ENCODE measurements at places on chromosomes 16 and 17.

- no peak for DNase-seq
Observed at GRCh38 chr16:68083861-68084503, 1.2 kb upstream of the NFATC3 start.

DNA sequence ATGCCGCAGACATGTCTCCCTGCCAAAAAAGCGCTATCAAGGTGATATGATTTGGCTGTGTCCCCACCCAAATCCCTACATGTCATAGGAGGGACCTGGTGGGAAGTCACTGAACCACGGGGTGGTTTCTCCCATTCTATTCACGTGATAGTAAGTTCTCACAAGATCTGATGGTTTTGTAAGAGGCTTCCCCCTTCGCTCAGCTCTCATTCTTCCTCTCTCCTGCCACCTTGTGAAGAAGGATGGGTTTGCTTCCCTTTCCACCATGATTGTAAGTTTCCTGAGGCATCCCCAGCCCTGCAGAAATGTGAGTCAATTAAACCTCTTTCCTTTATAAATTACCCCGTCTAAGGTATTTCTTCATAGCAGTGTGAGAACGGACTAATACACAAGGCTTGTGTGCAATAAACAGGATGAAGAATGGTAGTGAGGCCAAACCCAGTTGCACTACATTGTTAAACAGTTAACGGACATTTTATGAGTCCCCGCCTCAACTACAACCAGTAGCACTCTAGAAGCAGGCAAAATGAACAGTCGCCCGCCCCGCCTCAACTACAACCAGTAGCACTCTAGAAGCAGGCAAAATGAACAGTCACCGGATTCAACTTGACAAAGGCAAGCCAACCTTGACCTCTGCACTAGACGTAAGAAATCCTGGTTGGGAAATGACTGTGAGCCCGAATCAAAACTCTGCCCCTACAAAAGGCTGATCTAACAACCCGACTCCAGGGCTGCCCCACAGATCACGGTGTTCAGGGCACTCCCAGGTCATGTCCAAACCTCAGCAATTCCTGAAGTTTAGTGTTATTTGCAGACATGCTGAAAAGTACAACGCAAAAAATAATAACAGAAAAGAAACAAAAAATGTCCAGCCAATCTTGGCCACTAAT, 26.3 kb downstream of the VPS53 start:
- DNase-seq, result no peak

DNA sequence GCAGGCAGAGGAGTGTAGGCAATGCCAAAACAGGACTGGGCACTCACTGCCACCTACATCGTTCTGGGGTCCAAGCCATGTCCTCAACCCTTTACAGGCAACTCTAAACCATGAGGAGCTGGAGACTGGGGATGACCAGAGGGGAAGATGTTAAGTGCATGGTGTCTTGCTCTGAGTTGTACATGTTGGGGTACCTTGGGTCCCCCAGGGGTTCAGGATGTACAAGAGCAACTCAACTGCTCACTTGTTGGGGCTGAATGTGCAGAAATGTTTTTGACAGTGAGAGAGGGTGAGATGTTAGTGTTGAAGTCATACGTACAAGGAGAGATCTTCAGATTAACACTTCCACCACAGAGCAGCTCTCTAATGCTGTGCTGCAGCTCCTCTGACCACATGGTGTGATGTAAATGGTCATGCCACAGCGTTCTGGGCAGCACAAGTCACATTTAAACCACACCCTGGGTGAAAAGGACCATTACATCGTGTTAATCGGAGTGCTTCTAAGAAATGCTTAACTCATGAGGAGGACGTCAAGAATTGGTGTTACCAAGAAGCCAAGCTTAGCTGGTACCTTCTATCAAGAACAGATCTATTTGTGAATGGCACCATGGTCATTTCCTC, 2.4 kb downstream of the CCL18 start:
- no peak for DNase-seq

- no peak for DNase-seq
Observed at GRCh38 chr16:23907457-23907902, 71.7 kb downstream of the PRKCB start.

GRCh38 chr17:8606401-8606800, 24.1 kb downstream of the MYH10 start:
- DNase-seq, result no peak

DNA sequence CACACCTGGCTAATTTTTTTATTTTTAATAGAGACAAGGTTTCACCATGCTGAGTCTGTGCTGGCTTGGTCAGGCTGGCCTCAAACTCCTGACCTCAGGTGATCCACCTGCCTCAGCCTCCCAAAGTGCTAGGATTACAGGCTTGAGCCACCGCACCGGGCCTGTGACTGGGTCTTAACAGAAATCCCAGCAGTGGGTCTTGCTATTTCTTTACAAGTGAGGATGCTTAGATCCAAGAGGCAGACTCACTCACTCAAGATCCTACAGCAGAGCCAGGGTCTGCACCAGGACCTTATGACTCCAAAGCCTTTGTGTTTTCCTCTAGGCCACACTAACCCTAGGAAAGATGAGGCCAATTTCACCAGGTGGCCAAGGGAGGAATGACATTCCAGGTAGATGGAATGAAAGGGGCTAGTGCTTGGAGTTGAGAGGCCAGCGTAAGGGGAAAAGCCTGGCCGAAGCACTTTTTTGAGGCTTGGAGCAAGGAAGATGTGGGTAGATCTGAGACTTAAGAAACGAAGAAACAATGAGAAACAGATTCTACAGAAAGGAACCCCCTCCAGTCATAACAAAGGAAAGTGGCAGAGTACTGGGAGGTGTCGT, 5.7 kb upstream of the STAT5A start:
- DNase-seq, result no peak

DNA sequence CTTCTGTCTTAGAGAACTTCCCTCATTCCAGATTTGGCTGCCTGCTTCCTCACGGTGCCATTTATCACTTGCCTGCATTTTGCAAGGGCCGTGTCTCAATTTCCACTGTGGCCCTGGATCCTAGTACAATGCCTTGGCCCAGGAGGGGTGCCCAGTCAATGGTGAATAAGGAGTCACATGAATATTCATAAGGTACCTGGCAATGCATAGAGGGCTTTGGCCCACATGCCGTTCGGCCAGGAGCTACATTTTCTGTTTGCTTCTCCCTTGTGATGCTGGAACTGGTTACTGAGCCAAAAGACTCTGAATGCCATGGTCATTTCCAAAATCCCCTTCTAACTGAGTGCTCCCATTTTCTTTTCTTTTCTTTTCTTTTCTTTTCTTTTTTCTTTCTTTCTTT, 4.8 kb upstream of the PIRT start:
- no peak for DNase-seq

DNA sequence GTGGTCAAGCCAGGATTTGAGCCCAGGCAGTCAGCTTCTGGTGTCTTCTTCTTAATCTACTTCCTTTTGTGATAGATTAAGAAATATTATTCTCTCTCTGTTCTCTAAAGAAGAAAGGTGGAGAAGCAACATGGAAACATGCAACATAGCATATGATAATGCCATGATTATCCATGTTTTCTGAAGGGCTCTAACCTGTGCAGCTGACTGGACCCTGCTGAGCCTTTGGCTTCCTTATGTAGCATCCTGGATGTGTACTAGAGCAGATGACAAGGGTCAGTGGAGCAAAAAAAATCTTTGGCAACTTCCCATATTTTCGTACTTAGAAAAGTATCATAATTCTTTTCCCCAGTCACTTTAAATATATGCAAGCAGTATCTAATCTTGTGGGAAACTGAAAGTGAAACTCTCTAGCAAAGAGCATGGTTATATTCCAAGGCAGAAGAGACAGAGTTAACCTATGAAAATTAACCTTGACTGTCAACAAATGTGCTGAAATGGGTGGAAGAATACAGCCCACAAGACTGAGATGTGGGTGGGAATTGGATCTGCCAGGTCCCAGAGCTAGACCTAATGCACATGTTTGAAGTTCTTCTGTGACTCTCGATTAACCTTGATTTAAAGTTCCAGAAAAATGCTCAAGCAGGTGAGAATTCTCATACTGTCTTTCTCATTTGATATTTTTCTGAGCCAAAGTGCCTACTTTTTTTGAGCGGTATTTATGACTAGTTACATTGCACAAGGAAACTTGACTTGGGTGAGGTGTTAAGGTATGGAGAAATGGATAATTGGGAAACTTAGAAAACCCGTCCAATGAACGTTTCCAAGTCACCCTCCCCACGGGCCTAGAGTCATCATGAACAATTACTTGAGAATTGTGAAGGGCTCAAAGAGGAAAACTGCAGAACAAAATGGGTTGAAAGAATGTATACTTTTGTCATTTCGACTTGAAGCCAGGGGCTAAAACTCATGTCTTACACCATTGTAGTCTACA, 248.6 kb downstream of the FTO start:
- DNase-seq, result no peak

DNA sequence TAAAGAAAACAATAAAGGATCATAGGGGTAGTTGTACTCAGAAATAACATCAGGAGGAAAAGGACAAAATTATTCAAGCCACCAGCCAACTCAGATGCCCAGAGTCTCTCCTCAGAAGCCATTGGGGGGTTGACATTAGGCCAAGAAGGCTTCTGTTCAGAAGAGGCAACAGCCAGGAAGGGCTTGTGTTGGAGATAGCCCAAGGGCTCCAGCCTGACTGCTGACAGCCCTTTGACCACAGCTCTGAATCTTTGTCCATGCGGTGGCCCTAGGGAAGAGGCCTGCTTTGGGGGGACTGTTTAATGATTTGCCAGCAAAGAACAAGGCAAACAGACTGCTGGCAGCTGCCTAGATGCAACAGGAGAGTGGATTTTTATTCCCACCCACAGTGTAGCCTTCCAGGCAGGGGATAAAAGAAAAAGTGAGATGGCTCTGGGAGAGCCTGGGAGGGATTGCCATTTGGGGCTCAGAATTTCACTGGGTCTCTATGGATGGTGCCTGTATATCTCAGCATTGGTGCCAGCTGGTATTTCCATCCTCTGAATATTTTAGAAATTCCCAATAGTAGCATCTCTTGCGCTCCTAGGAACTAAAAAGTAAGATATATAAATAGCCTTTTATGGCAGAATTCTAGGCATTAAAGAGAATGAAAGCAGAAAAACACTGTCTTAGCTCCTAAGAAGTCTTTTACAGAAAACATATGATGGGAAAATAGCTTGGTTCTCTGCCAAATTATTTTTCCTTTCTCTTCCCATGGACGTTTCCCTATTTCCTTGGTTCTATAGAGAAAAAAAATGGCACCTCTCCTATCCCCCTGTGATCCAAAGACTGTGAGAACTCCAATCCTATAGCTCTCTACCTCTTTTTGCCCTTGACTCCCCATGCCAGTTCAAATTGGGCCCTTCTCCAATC, 29.4 kb upstream of the SUPT4H1 start:
- DNase-seq, result no peak

GRCh38 chr17:76026714-76027158, 370 bp downstream of the EVPL start:
- DNase-seq, result no peak

DNA sequence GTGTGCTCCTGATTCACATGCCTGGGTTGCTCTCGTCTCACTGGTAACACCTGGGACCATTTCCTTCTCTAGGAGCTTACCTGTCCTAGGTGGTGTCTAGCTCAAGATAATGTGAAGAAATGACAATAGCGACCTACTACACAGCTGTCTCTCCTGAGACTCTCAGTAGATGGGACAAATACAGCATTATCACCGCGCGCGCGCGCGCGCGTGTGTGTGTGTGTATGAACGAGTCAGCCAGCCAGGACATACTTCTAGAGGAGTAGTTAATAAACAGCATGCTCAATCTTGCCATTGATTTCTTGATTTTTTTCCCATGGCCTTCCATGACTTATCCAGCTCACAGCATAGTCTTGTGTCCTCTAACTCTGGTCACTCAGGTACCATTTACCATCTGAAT, 268.6 kb downstream of the PHKB start:
- no peak for DNase-seq

DNA sequence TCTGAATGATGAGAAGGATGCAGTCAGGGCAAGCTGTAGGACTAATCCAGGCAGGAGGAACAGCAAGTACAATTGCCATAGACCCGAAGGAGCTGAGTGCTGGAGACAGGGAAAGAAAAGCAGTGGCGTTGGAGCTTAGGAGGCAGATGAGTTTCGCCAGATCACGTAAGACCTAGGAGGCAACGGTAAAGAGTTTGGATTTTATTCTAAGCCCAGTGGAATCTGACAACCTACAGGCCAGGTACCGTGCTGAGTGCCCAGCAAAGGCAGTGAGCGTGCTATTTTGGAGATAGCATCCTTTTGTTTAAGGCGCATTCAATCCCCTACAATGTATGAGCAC, 1.2 kb downstream of the USP43 start:
- no peak for DNase-seq

All from fibroblast of the conjunctiva (primary cell).